ENCODE measurements at places on chromosomes 11 and 22. TPM values are rescaled to one million over a fixed set of nuclear protein-coding genes. Genes with fewer than 3 reads are reported as not detected.
A peak's percentile ranks its signal among the peaks of the same experiment; 100 is the strongest.

DNA sequence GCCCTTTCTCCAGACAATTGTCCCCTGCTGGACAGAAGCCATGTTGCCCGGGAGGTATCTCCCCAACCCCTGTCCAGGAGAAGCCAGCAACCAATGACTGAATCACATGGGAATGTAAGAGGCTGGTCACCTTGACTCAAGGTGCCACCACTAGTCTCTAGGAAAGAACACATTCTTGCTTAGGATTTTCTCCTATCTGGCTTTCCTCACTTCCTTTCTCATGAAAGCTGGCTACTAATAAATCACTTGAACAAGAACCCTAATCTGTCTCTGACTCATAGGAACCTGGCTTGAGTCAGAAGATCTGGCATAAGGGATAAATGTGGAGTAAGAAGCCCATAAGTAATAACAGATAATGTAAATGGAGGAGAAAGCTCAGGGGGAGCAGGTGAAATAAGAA, 101.4 kb upstream of the C11orf87 start:
- peak; percentile 15 for DNase-seq

DNA sequence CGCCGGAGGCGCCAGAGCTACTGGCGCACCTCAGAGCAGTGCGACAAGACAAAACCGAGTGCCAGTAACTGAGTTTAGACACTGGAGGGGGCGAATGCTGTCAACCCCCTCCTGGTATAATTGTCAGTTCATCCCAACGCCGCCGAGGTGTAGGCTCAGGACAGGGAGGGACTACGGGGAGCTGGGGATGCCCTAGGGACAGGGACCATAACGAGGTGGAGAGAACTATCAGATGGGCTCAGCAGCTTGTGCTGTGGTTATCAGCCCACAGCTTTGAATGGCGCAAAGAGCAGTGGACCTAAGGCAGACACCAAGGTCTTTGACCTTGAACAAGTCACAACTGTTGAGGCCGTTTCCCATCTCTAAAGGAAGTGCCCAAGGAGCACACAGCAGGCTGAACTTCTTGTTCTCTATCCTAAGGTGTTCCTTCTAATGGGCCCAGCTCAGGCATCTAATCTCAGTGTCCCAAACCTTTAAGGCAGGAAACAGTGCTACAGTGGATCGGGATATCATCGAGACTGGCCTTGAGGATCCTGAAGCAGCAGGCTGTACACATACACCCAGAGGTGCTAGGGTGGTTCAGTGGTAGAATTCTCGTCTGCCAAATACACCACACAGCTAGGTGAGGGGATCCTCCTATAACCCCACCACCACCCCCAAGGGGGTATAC, 958 bp upstream of the TUT1 start:
- DNase-seq: no peak

PLAAT5 gene
- total RNA-seq: not detected

DNA sequence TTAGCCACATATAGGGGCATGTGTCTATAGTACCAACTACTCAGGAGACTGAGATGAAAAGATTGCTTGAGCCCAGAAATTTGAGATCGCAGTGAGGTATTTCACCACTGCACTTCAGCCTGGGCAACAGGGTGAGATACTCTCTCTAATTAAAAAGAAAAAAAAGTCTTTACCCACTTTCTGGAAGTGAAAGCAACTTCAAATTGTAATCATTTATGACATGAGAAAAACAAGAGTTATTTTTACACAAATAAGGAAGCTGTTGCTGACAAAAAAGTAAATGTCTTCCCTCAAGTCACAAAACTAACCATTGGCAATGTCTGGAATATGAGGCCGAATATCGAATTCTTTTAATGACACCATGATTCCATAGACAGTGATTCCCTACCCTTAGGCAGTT, 71.4 kb downstream of the GLYATL1 start:
- DNase-seq: no peak

OTOG gene
- total RNA-seq: not detected

DNA sequence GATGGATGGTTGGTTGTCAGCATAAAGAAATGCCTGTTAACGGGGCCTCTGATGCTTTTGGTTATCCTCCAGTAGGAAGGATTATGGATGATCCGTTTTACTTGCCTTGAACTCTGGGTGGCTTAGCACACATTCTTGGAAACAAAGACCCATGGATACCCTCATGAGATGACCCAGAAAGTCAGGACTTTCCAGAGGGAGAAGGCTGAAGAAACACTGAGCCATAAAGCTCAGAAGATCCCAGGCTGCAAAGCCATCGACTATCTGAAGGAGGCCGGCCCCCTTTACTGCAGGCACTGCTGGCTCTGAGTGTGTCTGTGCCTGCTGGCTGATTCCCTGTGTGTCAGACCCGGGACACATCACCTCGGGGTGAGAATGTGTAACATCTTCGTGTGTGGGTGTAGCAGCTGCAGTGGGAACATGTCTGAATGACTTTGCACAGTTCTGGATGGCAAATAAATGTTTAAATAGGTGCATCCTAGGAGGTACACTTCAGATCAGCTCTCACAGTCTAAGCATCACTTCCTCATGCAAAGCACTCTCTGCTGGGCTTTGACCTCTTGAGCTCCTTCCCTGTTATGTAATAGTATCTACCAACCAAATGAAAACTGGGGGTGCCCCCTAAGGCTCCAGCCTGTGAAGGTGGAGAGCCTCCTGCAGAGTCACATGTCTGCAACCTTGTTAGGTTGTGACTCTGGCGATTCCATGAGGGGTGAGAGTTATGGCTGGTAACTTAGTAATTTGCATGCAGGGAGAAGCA, 1084.9 kb downstream of the TBC1D22A start:
- DNase-seq: no peak

CASP5 gene
- total RNA-seq: 0.43 TPM

CRYAB gene
- total RNA-seq: 11.0 TPM

DNA sequence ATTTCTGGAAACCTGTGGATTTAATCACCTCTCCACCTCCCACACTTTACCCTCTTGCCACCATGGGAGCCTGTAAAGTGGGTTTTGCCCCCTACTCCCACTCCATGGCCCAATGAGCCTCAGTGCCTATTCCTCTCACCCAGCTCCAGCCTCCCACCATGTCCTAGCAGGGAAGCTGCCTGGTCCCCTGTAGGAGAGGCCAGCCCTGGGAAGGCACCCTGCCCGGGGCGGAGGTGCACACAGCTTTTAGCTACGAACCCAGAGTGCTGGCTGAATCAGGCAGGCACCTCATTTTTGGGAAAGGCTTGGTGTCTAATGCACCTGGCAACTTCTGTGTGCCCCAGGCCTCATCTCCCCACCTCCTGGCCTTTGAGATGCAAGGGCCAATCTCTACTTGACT, 35.8 kb upstream of the ALX4 start:
- no peak for DNase-seq

Measured in fibroblast of villous mesenchyme (primary cell).